ENCODE measurements at places on chromosomes 12 and 14. TPM values are rescaled to one million over a fixed set of nuclear protein-coding genes. Genes with fewer than 3 reads are reported as not detected.

DNA sequence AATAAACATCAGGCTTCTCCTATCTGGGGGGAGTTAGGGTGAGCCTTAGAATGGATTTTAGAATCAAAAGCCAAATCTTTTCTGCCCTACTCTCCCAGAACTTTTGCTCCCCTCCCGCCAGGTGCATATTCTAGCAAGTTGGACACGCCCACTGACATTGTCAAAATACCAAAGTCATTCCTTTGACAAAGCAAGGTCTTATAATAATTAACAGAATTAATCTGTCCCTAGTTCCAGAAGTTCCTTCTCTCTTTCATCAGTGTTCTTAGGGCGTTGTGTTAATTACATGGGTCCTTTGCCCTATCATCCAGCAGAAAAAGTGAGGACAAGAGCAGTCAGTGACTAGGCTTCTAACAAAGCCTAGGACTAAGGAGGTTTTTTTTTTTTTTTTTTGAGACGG lies 2.4 kb downstream of the PRR13 start:
- H3K27me3 ChIP-seq: no peaks in the 10 kb centered on the region
- H3K36me3 ChIP-seq: peaks cover 29% of the 10 kb centered on the region
- peaks cover 27% of the 10 kb centered on the region for H3K4me1 ChIP-seq
- peak overlapping the region; percentile 93 for H3K4me3 ChIP-seq
- H3K27ac ChIP-seq: no peak overlapping the region

DNA sequence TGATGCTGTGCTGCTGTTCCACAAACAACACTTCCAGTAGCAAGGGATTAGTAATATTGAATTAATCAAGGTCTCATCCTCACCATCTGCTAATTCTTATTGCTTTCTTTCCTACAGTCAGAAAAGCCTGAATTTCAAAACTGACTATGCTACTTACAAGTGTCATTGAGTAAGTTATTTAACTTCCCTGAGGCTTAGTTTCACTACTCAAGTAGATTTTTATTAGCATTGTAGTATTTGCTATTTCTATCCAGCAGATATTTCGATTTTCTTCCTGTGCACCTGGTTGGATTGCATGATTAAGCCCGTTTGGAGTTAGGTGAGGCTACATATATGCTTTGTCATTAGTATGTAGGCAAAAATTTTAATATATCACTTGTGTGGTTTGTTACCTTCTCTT lies 591.5 kb downstream of the TRHDE start:
- H3K4me3 ChIP-seq: no peak overlapping the region
- H3K27me3 ChIP-seq: no peaks in the 10 kb centered on the region
- H3K27ac ChIP-seq: no peak overlapping the region
- H3K36me3 ChIP-seq: no peaks in the 10 kb centered on the region
- DNase-seq: no peak

DNA sequence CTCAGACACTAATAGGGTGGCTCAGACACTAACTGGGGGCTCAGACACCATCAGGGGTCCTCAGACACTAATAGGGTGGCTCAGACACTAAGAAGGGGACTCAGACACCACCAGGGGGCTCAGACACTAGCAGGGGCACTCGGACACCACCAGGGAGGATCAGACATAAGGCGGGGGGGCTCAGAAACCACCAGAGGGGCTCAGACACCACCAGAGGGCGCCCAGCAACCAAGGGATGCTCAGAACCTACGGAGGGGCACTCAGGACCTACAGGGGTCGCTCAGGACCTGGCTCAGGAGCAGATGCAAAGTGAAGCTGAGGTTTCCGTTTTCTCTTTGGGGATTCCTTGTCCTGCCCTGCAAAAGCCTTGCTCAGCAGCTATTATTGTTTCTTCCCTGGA lies 448.5 kb downstream of the TMEM121 start:
- H3K4me1 ChIP-seq: no peaks in the 10 kb centered on the region
- no peaks in the 10 kb centered on the region for H3K36me3 ChIP-seq
- DNase-seq: peak; percentile 57
- no peak overlapping the region for H3K27ac ChIP-seq
- no peak overlapping the region for H3K4me3 ChIP-seq

DNA sequence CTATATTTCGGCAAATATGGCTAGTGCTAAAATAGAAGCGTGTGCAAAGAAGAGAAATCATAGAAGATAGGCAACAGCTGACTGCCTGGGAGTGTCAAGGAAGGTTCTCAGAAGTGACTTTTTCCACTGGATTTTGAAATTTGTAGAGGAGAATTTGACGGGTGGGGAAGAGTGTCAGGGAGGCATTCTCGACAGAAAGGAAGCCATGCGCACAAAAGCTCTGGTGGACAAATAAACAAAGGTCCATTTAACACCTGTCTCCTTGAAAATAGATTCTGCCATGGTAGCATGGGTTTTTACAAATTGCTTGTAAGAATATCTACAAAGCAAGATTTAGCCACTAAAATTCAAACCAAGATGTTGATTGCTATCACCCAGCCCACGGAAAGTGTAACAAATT lies 1081.5 kb downstream of the GALC start:
- no peak for DNase-seq
- H3K36me3 ChIP-seq: no peaks in the 10 kb centered on the region
- H3K27ac ChIP-seq: no peak overlapping the region
- no peaks in the 10 kb centered on the region for H3K27me3 ChIP-seq

DNA sequence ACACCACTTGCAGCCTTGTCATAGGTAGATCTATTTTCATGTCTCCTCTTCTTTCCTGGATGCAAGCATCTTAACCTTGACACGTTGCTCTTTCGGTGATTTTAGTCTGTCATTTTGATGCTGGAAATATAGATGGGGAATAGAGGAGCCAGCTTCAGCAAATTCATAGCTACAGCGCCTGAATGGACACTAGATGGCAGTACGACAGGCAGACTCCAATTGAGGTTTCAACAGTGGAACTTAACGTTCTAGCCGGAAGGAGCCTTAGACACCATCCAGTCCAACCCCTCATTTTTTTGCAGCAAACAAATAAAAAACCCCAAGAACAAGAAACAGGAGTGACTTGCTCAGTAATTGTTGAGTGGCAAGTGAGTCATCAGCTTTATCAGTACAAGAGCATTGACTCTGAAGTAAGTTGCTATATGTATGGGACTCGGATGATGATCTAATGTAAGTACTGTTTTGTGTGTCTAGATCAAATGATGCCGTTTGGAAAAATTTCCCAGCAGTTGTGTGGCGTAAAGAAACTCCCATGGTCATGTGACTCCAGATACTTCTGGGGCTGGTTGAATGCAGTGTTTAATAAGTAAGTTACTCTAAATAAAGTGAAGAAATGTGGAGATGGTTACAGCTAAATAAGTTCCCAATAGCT lies 9.0 kb downstream of the DMAC2L start:
- no peaks in the 10 kb centered on the region for H3K27me3 ChIP-seq
- peaks cover 35% of the 10 kb centered on the region for H3K36me3 ChIP-seq
- peak overlapping the region; percentile 65 for H3K27ac ChIP-seq
- DNase-seq: peak; percentile 96
- H3K4me1 ChIP-seq: peaks cover 44% of the 10 kb centered on the region

GRCh38 chr12:76518699-76519098 lies 40.9 kb downstream of the OSBPL8 start:
- DNase-seq: no peak
- H3K4me3 ChIP-seq: no peak overlapping the region

DNA sequence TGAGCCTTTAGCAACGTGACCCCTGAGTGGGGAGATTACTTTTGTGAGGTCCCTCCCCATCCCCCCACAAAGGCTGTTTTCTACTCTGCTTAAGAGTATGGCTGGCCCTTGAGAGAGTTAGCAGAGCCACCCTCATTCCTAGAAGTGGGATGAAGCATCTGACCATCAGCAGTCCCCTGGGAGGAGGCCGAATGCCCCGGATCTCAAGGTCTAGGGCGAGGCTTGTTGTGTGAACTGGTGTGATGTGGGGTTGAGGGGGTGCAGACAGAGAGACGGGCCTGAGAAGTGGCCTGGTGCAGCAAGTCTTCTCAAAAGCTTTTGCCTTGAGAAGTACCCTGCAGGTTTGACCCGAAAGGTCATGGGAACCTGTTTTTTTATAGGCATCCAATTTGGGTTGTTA lies 153.0 kb upstream of the FKBP4 start:
- no peaks in the 10 kb centered on the region for H3K36me3 ChIP-seq
- H3K27ac ChIP-seq: no peak overlapping the region
- H3K27me3 ChIP-seq: no peaks in the 10 kb centered on the region

GRCh38 chr12:113420996-113421595 lies 1.1 kb upstream of the SDSL start:
- H3K27me3 ChIP-seq: no peaks in the 10 kb centered on the region
- no peak overlapping the region for H3K27ac ChIP-seq
- no peaks in the 10 kb centered on the region for H3K36me3 ChIP-seq
- DNase-seq: no peak

DNA sequence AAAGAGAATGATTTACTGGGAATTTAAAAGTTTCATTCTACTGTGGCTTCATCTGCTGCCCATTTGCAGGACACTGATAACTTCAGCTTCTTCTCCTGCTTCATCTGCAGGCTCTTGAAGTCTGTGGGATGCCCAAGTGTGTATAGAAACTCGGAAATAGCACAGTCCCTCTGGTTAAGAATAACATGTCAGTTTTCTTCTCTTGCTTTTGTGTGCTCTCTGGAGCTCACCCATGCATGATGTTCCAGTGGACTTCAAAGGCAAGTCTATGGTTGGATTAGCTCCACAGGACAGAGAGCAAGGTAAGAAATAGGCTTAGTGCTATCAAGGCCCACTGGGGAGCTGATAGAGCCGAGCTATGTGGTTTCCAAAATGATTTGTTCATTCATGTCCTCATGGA lies 13.7 kb downstream of the RMST start:
- H3K4me3 ChIP-seq: no peak overlapping the region
- no peaks in the 10 kb centered on the region for H3K27me3 ChIP-seq
- H3K27ac ChIP-seq: no peak overlapping the region
- DNase-seq: no peak
- H3K36me3 ChIP-seq: no peaks in the 10 kb centered on the region

DNA sequence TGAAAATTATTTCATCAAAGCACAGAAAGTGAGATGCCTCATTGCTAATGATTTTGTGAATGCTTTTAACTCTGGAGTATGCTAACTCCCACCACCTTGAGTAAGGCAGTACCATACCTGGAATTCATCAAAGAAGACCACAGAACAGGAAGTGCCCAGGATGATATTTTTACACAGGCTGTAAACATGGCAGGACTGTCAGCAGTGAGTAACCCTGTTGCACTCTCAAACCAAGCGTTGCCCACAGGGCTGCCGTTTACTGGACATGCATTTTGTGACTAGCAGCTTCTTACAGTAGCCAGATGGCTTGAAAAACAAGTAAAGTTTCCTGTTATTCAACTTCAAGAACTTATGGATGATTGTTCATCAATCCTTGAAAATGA lies 42.4 kb downstream of the RALGAPA1 start:
- H3K4me1 ChIP-seq: 0 out of 2 replicates have a peak, but pooled peaks cover 7% of the 10 kb centered on the region
- H3K4me3 ChIP-seq: no peak overlapping the region
- H3K27ac ChIP-seq: no peak overlapping the region
- no peaks in the 10 kb centered on the region for H3K27me3 ChIP-seq

- H3K36me3 ChIP-seq: no peaks in the 10 kb centered on the region
- H3K4me3 ChIP-seq: no peak overlapping the region
- no peak for DNase-seq
- no peaks in the 10 kb centered on the region for H3K4me1 ChIP-seq
These were observed 52.2 kb upstream of the CD163 start for GRCh38 chr12:7555752-7556151.

- DNase-seq: no peak
- H3K27me3 ChIP-seq: no peaks in the 10 kb centered on the region
- no peaks in the 10 kb centered on the region for H3K4me1 ChIP-seq
These were observed 120.1 kb upstream of the FZD10 start for GRCh38 chr12:130041983-130042812.

DNA sequence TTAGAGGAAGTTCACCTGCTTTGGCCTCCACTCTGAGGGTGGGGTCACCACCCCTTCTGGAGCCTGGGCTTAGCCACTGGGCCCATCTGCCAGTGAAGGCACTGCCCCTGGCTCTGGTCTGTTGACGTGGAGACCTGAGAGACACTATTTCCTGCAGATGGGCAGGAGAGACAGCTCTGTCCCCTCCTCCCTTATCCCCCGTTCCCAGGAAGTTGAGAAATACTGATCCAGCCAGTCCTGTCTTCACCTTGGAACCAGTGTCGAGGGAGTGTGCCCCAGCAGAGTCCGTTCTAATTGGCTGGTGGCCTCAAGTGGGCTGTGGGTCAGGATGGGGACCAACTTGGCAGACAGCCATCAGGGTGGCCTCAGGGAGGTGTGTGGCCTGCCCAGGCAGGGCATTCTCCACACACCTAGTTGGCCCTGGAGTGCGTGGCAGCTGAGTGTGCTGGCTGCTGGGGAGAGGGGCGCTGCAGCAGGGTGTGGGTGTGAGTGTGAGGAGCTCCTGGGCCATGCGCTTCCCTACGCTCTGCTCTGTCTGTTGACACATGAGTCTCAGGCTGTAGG lies 25.4 kb downstream of the CLSTN3 start:
- no peaks in the 10 kb centered on the region for H3K27me3 ChIP-seq
- no peak overlapping the region for H3K4me3 ChIP-seq
- H3K36me3 ChIP-seq: no peaks in the 10 kb centered on the region

DNA sequence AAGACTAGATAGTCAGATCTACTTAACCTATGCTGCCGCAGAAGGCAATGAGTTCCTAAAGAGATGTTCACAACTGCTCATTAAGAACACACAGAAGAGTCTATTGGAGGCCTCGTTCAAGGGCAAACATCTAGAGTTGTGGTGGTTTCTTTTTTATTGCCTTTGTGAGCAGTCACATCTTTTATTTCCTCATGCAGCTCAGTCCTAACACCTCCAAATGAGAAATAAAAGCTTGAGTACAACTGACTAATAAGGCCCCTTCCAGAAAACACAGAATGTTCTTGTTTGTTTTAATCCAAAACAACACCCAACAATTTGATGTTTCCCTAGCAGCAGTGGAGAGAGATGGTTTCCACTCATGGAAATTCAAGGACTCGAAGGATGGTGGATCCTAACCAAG lies 123.5 kb upstream of the NOS1 start:
- 0 out of 2 replicates have a peak, but pooled peaks cover 3% of the 10 kb centered on the region for H3K27me3 ChIP-seq
- no peak for DNase-seq
- H3K36me3 ChIP-seq: no peaks in the 10 kb centered on the region
- no peak overlapping the region for H3K4me3 ChIP-seq
- no peak overlapping the region for H3K27ac ChIP-seq
- H3K4me1 ChIP-seq: no peaks in the 10 kb centered on the region

DNA sequence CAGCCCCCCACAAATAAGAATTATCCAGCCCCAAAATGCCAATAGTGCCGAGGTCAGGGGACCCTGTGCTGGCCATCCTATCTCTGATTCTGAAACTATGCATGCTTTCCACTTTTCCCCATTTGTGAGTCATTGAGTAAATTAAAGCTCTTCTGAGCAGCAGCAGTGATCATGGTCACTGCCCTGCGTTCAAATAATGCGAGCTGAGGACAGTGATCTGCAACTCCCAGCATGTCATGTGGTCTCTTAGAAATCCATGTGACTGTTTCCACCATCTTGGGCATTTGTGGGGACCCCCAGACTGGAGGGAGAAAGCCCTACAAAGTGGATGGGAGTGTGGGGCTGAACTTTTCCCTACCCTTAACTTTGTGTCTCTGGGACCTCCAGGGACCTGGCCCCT lies 53.8 kb downstream of the C14orf132 start:
- H3K4me1 ChIP-seq: peaks cover 98% of the 10 kb centered on the region
- no peaks in the 10 kb centered on the region for H3K27me3 ChIP-seq
- H3K36me3 ChIP-seq: peaks cover 8% of the 10 kb centered on the region
- H3K4me3 ChIP-seq: peak overlapping the region; percentile 20
- no peak for DNase-seq

Gene RNASE1
- total RNA-seq: not detected

Gene KCNA5
- not detected for total RNA-seq

Gene TAS2R31
- 9.5 TPM for total RNA-seq

Gene PNN
- total RNA-seq: 96.8 TPM

Gene WNT1
- total RNA-seq: not detected

Data from Karpas-422 (cell line).